ENCODE measurements at places on chromosomes 4 and X. TPM values are rescaled to one million over a fixed set of nuclear protein-coding genes. Genes with fewer than 3 reads are reported as not detected.

- no peaks in the 10 kb centered on the region for H3K36me3 ChIP-seq
- no peaks in the 10 kb centered on the region for H3K4me1 ChIP-seq
- no peak overlapping the region for H3K27ac ChIP-seq
- H3K27me3 ChIP-seq = no peaks in the 10 kb centered on the region
- DNase-seq = no peak
- no peak overlapping the region for H3K4me3 ChIP-seq
These were observed 1132.4 kb downstream of the RAPGEF2 start for GRCh38 chr4:160235285-160235684.

GRCh38 chr4:133596459-133596858 lies 447.4 kb downstream of the PCDH10 start:
- H3K36me3 ChIP-seq = no peaks in the 10 kb centered on the region
- no peak overlapping the region for H3K27ac ChIP-seq
- no peaks in the 10 kb centered on the region for H3K4me1 ChIP-seq
- H3K27me3 ChIP-seq = no peaks in the 10 kb centered on the region
- no peak overlapping the region for H3K4me3 ChIP-seq
- no peak for DNase-seq

- no peak overlapping the region for H3K4me3 ChIP-seq
- H3K36me3 ChIP-seq = no peaks in the 10 kb centered on the region
- DNase-seq = no peak
These were observed 22.6 kb downstream of the BCLAF3 start for GRCh38 chrX:19968276-19968675.

DNA sequence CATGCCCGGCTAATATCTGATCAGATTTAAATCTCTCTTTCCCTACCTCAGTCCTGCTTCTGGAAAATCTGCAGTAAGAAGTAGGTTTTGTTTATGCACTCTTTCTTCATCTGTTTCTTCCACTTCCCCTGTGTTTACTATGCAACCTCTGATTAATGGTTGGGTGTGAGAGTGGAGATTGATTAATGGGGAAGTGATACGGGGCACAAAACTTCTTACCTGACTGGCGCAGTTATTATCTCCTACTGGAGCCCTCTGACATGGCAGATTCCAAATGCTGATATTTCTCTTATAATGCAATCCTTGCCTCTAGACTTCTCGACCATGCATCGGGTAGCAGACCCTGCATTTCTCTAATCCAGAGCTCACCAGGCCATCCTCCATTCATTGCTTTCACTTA lies 60.2 kb upstream of the HPGD start:
- H3K4me3 ChIP-seq = no peak overlapping the region
- no peak for DNase-seq
- no peaks in the 10 kb centered on the region for H3K27me3 ChIP-seq
- H3K36me3 ChIP-seq = no peaks in the 10 kb centered on the region
- H3K27ac ChIP-seq = no peak overlapping the region

DNA sequence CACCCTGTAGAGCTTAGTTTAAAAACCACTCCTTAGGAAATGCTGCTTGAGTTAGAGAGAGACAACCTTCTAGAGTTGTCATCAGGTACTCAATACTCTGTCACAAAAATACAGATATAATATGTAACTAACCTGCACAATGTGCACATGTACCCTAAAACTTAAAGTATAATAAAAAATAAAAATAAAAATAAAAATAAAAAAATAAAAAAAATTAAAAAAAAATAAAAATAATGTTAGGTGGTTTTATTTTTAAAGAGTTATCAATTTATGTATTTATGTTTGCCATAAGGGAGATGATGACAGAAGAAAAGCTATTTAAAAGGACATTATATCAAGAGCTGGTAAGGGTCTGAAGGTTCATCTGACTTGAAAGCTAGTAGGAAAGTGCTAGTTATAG lies 397.9 kb downstream of the TMA16 start:
- H3K4me3 ChIP-seq = no peak overlapping the region
- no peak overlapping the region for H3K27ac ChIP-seq
- no peaks in the 10 kb centered on the region for H3K4me1 ChIP-seq

GRCh38 chr4:187558391-187558790 lies 437.2 kb upstream of the ZFP42 start:
- H3K27ac ChIP-seq = no peak overlapping the region
- no peaks in the 10 kb centered on the region for H3K36me3 ChIP-seq
- DNase-seq = no peak
- no peak overlapping the region for H3K4me3 ChIP-seq
- H3K4me1 ChIP-seq = no peaks in the 10 kb centered on the region

- H3K4me1 ChIP-seq = no peaks in the 10 kb centered on the region
- H3K36me3 ChIP-seq = no peaks in the 10 kb centered on the region
- no peak for DNase-seq
- no peak overlapping the region for H3K4me3 ChIP-seq
- no peak overlapping the region for H3K27ac ChIP-seq
These were observed 38.2 kb downstream of the CHST7 start for GRCh38 chrX:46611658-46612362.

DNA sequence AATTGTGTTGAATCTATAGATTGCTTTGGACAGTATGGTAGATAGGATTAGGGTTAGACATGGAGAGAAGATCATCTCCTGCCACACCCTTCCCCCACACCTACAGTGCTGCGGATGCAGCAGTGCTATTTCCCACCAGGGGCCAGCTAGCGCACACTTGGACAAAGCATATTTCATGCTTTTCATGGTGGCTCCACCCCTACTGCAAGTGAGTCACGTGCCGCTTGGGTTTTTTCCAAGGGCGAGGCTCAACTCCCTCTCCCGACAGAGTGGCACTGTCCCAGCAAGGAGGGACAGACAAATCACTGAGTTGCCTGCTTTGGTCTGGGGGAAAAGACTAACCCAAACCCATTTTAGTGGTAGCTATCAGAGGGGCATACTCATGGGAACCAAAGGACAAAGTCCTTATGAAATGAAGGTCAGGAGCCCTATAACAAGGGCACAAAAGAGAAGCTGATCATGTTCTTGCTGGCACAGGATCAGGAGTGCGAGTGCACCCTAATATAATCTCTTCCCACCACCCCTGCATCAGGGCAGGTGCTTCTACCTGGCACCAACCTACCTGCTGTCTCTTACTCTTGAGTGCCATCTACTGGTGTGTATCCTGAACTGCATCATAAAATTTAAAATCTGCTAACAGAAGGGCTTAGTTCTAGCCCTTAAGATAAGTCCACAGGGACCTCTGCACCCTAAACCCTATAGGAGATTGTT lies 55.1 kb upstream of the PGAM4 start:
- no peaks in the 10 kb centered on the region for H3K4me1 ChIP-seq
- H3K4me3 ChIP-seq = no peak overlapping the region
- DNase-seq = peak; percentile 69
- no peak overlapping the region for H3K27ac ChIP-seq
- no peaks in the 10 kb centered on the region for H3K27me3 ChIP-seq
- H3K36me3 ChIP-seq = no peaks in the 10 kb centered on the region

- no peak overlapping the region for H3K27ac ChIP-seq
- H3K4me1 ChIP-seq = no peaks in the 10 kb centered on the region
- no peak for DNase-seq
- no peaks in the 10 kb centered on the region for H3K36me3 ChIP-seq
- H3K4me3 ChIP-seq = no peak overlapping the region
- H3K27me3 ChIP-seq = no peaks in the 10 kb centered on the region
These were observed 384.0 kb downstream of the TMA16 start for GRCh38 chr4:163878336-163879121.

- H3K27me3 ChIP-seq = no peaks in the 10 kb centered on the region
- H3K4me1 ChIP-seq = peaks cover 23% of the 10 kb centered on the region
- no peaks in the 10 kb centered on the region for H3K36me3 ChIP-seq
- no peak overlapping the region for H3K27ac ChIP-seq
- peak overlapping the region; percentile 69 for H3K4me3 ChIP-seq
These were observed 1.4 kb upstream of the RPS6KA3 start for GRCh38 chrX:20267931-20268701.

DNA sequence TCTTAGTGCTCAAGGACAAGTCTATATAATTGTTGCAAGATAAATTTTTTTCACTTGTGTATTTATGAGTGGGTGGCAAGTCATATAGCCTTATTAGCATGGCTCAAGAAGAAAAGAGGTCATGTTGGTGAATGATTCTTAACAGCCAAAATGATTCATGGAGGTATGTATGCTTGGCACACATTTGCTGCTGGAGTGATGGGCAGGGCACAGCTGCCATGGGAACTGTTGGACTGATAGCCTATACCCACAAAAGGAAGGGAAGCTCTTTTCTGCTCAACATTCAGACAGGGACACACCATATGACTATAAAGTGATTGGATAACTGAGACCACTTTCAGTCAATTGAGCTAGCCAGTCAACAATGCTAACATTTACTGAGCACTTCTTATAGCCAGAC lies 46.8 kb upstream of the PITX2 start:
- H3K4me1 ChIP-seq = no peaks in the 10 kb centered on the region
- no peak for DNase-seq
- H3K4me3 ChIP-seq = no peak overlapping the region
- no peaks in the 10 kb centered on the region for H3K27me3 ChIP-seq
- H3K27ac ChIP-seq = no peak overlapping the region
- H3K36me3 ChIP-seq = no peaks in the 10 kb centered on the region

GRCh38 chr4:166165829-166166420 lies 292.9 kb downstream of the TLL1 start:
- H3K4me3 ChIP-seq = no peak overlapping the region
- no peak overlapping the region for H3K27ac ChIP-seq
- no peaks in the 10 kb centered on the region for H3K36me3 ChIP-seq
- H3K27me3 ChIP-seq = no peaks in the 10 kb centered on the region

- H3K27me3 ChIP-seq = no peaks in the 10 kb centered on the region
- H3K4me3 ChIP-seq = peak overlapping the region; percentile 59
- DNase-seq = no peak
These were observed 9.0 kb upstream of the TSPYL2 start for GRCh38 chrX:53073115-53073586.

- no peak overlapping the region for H3K27ac ChIP-seq
- 0 out of 2 replicates have a peak, but pooled peaks cover 2% of the 10 kb centered on the region for H3K4me1 ChIP-seq
- no peaks in the 10 kb centered on the region for H3K27me3 ChIP-seq
- DNase-seq = peak; percentile 56
- no peak overlapping the region for H3K4me3 ChIP-seq
These were observed 45.4 kb downstream of the SMARCAD1 start for GRCh38 chr4:94253036-94253435.

Gene TEX11
- not detected for total RNA-seq
